Activated T-helper 2 cell treated with anti-CD3 and anti-CD28 coated beads, Interferon-gamma antibody, Interleukin-2, Interleukin-4, amounts not matched to agents 10 μg/mL and 5 μg/mL and 100 μg/mL, durations not matched to agents 14 hours and 24 hours and 36 hours (primary cell): ENCODE measurements at places on chromosomes 16 and 17. TPM values are rescaled to one million over a fixed set of nuclear protein-coding genes. Genes with fewer than 3 reads are reported as not detected.

GRCh38 chr17:55377671-55378275 lies 43.9 kb downstream of the MMD start:
- H3K36me3 ChIP-seq, result no peaks in the 10 kb centered on the region
- DNase-seq, result no peak
- H3K4me3 ChIP-seq, result no peak overlapping the region
- H3K27ac ChIP-seq, result no peak overlapping the region
- peaks cover 23% of the 10 kb centered on the region for H3K27me3 ChIP-seq

GRCh38 chr17:33964344-33964979 lies 290.6 kb upstream of the CCL2 start:
- no peak overlapping the region for H3K27ac ChIP-seq
- peak; percentile 23 for DNase-seq
- peaks cover 36% of the 10 kb centered on the region for H3K4me1 ChIP-seq
- H3K27me3 ChIP-seq, result peaks cover 4% of the 10 kb centered on the region
- H3K36me3 ChIP-seq, result no peaks in the 10 kb centered on the region

GRCh38 chr17:1709971-1710806 lies at the start of gene TLCD2:
TSS of gene TLCD2 (minus strand) at chr17:1710377. CDS start at chr17:1710242, 135 bp downstream.
- H3K4me3 ChIP-seq, result peak within 1 kb of the TSS; percentile 60
- no peak within 1 kb of the TSS for H3K27ac ChIP-seq
- no peak for DNase-seq

GRCh38 chr17:38889745-38890409 lies 20.0 kb downstream of the LASP1 start:
- no peak for DNase-seq
- H3K27ac ChIP-seq, result peak overlapping the region; percentile 67
- peaks cover 66% of the 10 kb centered on the region for H3K36me3 ChIP-seq
- no peak overlapping the region for H3K4me3 ChIP-seq
- peaks cover 71% of the 10 kb centered on the region for H3K4me1 ChIP-seq

GRCh38 chr16:30934827-30935557 lies 11.6 kb downstream of the FBXL19 start:
- peaks cover 35% of the 10 kb centered on the region for H3K36me3 ChIP-seq
- H3K4me3 ChIP-seq, result no peak overlapping the region
- peaks cover 19% of the 10 kb centered on the region for H3K4me1 ChIP-seq
- H3K27ac ChIP-seq, result peak overlapping the region; percentile 36
- no peak for DNase-seq
- H3K27me3 ChIP-seq, result no peaks in the 10 kb centered on the region

DNA sequence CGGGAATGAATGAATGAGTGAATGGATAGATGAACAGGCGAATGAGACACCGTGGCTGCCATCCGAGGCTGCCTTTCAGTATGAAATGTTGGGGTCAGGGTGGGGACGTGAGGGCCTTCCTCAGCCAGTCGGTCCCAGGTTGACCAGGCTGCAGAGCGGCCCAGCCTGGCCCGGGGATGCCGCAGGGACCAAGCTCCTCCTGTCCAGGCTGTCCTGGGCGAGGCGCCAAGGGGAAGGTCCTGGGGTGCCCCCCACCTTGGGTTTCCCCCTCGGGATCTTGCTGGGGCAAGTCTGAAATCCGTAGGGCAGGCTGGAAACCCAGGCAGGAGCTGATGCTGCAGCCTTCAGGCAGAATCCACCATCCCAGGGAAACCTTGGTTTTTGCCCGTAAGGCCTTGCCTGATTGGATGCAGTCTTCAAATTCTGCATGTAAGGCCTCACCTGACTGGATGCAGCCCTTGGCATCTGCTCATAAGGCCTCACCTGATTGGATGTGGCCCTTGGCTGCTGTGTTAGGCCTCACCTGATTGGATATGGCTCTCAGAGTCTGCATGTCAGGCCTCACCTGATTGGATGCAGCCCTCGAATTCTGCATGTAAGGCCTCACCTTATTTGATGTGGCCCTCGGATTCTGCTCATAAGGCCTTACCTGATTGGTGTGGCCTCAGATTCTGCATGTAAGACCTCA lies 61.7 kb upstream of the ZNF469 start:
- no peak overlapping the region for H3K4me3 ChIP-seq
- DNase-seq, result no peak
- H3K36me3 ChIP-seq, result no peaks in the 10 kb centered on the region
- H3K27ac ChIP-seq, result no peak overlapping the region
- no peaks in the 10 kb centered on the region for H3K4me1 ChIP-seq

Gene TEX19
- total RNA-seq, result not detected in 2 replicates

Gene ZNF385C
- total RNA-seq, result 0.16 and 0.28 TPM in 2 replicates

Gene PLEKHH3
- 0.57 and 1.0 TPM in 2 replicates for total RNA-seq

Gene CYGB
- not detected in 2 replicates for total RNA-seq

Gene PRSS53
- 4.8 and 5.1 TPM in 2 replicates for total RNA-seq
